Stimulated activated CD8-positive, alpha-beta memory T cell treated with anti-CD3 and anti-CD28 coated beads, Interleukin-15, amount 100 ng/mL, for 48 hours (primary cell): ENCODE measurements at places on chromosomes 4 and X.
A peak's percentile ranks its signal among the peaks of the same experiment; 100 is the strongest.

- no peak for DNase-seq
Observed at GRCh38 chr4:36128689-36129088, 115.6 kb downstream of the ARAP2 start.

GRCh38 chrX:22090181-22090580 is 58.1 kb downstream of the PHEX start:
- no peak for DNase-seq

DNA sequence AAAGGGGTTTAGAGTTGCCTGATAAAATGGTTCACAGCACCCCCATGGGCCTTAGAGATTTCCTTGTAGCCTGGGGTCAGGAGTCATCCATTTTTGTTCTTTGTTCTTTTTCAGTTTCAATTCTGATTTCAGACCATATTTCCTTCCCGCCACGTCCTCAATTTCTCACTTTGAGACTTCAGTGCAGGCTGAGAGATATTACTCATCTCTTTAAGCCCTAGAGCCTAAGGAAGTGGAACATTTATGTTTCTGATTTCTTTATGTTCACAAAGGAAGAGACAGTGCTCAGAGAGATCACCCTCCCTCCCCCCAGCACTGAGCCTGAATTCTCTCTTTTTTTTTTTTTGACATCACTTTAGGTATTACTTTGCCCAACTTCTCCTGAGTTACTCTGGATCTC is 56.3 kb downstream of the MSN start:
- no peak for DNase-seq

DNA sequence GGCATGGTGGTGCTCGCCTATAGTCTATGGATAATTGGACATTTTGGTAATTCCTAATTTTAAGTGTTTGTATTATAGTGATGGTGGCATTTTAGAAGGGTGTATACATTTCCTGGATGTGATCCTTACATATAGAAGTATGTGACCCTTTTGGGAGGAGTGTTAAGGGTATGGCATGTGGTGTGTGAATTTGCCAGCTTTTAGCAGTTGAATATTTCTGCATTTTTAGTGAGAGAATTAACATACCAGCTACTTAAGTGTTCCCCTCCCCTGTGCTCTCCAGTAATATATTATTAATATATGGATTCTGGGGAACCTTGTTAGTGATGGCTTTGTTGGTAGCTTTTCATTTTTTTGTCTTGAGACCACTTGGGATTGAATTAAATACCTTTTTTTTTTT is 55.3 kb downstream of the STAG2 start:
- DNase-seq = no peak

DNA sequence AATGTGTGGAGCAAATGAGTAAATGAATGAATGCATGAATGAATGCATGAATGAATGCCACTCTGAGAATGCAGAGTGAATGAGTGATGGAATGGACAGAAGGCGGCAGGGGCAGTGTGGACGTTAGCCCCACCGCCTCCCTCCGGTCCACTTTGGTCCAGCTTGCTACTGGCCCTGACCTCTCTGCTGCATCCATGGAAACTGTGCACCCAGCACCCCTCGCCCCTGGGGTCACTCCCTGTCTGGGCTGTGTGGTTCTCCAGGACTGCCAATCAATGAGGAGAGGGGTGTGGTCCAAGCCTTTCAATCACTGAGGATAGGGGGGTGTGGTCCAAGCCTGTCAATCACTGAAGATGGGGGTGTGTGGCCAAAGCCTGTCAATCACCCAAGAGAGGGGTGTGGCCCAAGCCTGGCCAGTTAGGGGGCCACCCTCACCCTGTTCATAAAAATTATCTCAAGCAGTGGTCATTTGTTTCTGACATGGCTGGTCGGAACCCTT is 39.2 kb upstream of the ASMTL start:
- DNase-seq = peak; percentile 62

DNA sequence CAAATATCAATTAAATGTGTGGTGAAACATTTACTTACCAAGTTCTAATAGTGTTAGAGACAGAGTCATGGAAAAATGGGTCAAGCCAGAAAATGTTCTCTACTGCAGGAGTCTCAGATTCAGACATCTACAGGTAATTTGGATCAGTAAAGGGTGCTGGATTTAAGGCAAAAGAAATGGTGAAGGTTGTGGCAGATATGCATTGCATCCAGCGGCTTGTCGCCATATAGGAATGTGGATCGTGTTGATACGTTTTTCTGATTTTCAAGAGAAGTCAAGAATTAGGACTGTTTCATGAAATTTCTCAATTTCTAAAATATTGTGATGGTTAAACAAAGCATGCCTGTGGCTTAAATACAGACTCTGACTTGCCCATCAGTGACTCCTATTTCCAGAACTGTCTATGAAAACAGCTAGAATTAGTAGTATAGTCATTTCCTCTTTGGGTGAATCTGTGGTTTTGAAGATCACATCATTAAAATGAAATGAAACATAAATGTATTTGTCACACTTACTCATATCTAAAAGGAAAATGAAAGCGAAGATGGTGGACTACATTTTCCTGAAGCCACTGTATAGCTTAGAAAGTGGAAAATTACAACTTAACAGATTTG is 110.1 kb upstream of the VEGFC start:
- DNase-seq = no peak

GRCh38 chrX:15714529-15714928 is 23.5 kb upstream of the CA5B start:
- no peak for DNase-seq

- no peak for DNase-seq
Observed at GRCh38 chr4:184649971-184650855, 675 bp downstream of the PRIMPOL start.

DNA sequence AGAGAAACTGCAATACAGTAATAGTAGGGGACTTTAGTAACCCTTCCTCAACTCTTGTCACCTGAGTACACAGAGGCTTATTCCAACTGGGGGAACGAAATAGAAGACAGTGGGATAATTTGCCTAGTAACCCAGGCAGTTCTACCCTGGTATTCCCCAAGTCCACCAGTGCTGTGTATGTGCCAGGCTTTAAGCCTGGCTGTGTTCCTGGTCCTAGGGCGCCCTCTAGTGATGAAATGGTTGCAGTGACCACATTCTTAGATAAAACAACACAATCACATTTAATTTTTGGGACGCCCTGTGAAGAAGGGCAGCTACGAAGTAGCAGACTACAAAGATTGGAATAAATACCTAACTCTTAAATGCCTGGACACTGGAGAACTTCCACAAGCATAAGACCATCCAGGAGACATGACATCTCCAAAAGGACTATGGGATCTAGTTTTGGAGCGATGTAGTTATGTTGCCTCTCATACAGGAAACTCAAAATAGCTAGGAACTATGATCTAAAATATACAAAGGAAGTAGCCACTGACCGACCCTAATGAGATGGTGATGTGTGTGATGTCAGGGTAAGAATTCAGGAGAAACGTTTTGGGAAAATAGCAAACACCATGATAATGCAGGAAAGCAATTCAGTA is 288.5 kb upstream of the ZCCHC13 start:
- DNase-seq = no peak

DNA sequence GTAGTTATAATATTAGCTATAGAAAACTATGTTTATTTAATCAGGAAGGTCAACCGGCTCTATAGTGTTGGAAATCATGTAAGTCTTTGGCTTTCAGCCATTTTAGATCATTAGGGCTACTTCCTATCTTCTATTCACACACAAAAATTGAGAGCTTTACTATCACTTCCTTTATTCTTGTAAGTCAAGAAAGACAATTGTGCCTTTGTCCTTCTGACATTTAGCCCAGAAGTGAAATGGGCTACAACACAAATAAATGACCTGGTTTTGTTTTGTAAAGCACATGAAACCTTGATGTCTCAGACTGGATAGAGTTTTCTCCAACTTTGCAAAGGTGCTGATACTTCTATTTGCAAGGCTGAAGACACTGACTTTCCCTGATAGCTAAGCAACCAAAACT is 122.4 kb upstream of the ACSL4 start:
- DNase-seq = no peak

GRCh38 chr4:163331629-163332376 is 593 bp downstream of the NPY1R start:
- no peak for DNase-seq

DNA sequence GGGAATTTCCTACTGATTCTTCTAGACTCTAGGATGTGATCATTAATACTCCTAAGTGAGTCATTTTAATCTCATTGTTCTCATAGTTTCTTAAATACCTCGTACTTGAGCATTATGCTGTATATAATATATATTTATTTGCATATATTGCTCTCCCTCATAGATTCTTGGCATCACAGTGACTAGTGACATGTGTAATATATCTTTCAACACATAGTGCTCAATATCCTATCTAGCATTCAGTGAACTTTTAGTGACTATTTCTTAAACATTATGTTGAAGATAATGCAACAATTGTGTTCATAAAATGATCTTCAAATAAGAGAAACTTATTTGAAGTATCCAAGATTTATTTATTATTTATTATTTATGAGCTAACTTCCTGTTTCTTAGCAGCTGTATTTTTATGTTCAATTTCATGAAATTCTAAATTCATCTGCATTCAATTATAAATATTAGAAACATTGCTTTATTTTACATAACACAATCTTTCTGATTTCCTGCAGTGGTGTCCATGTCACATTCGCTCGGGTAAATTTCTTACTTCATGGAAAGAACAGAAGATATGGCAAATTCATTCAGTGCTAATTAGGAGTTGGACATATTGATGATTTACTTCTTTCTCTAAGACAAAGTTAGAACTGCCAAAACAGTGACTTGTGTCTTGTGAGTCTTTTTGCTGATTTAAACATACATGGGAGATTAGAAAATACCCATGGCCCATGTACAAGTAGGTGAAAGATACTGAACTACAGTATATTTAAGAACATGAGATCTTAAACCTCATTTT is 1095.5 kb upstream of the IGFBP7 start:
- DNase-seq = no peak

DNA sequence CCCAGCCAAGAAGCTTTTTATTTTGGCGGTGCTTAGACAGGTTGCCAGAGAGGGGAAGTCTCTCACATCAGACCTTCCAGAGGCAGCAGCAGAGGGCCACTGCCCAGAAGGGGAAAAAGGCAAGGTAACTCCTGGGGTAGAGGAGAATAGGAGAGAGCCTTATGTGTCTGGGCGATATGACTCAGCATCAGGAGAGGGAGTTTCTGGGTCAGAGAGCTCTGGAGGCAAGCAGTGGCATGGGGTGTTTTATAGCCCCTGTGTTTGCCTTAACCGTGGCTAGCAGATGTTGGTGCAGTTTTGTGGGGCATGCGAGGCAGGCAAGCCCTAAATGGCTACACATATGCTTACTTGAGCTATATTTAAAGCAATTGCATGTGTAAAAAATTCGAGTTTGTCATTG is 8.3 kb upstream of the ZXDB start:
- DNase-seq = no peak

GRCh38 chr4:158991534-158992155 is 111.2 kb upstream of the RAPGEF2 start:
- no peak for DNase-seq

DNA sequence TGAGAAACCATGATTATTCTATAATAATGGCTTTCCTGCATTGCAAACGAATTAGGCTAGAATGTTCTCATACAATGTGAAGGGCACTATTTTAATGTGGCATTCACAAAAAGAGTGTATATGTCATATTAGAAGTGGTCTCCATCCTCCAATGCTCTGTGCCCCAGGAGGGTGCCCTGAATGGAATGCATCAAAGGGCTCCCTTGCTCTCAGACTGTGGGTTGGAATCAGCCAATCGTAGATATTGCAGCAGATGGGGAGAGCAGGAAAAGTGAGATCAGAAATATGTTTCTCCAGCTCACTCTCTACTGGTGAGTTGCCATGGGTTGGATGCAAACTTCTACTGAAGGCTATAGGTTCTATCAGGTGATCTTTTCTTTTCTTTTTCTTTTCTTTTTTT is 11.9 kb upstream of the NSUN7 start:
- DNase-seq = no peak

GRCh38 chr4:165945991-165946390 is 73.0 kb downstream of the TLL1 start:
- DNase-seq = no peak

DNA sequence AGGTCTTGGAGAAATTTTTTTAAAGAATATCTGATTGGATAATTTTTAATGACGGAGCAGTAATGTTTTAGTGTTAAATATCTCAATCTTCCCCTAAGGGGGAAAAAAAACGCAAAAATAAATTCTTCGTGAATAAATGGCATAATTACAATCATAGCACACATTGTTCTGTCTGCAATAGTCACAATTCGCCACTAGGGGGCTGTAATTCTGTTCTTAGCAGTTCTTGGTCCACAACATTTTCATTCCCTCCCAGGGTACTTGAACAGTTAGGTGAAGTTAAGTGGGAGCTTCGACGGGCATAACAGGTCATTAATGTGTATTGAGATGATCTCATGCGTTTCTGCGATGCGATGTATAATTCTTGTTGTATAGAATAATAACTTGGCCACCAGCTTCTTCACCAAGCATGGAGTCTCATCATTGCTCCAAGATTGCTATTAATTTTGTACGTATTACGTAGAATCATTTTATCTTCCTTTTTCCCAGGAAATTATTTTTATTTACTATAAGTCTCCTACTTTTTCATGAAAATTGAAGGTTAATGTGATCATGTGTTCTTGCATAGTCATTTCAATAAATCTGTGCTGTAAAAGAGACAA is 27.2 kb downstream of the HTR2C start:
- DNase-seq = no peak

DNA sequence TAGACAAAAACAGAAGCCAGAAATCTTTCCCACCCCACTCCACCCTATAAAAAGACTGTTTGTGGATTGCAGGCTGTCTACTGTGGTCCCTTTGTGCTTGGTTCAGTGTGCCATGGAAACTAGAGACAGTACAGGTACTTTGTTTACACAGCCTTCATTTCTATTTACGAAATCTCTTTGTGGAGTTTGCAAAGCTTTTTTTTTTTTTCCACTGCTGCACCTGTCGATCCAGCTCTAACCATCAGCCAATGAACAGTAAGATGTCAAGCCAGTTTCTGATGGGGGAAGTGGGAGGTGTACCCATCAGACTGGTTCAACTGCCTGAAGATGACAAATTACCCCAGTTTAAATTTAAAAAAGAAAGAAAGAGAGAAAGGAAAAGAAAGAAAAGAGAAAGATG is 20.2 kb upstream of the LRBA start:
- no peak for DNase-seq

- DNase-seq = no peak
Observed at GRCh38 chr4:86594559-86595425, 677 bp downstream of the PTPN13 start.
